NCI-H2081 (cell line): ENCODE measurements at places on chromosomes 1 and 21.

GRCh38 chr1:227938911-227939790, 8.6 kb downstream of the WNT9A start:
- no peak for DNase-seq

DNA sequence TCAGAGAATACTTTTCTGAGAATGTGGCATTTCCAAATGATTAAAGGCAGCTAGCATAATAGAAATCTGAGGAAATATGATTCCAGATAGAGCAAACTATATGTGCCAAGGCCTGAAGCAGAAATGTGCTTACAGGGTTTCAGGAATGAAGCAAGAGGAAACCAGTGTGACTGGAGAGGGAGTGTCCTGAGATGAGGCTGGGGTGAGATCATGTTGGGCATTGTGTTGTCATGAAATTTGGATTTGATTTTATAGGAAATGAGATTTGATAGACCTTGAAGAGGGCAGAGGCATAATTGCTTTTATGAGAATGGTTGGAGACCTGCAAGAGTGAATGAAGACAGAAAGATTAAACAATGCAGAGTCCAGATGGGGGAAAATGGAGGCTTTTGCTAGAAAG, 338.1 kb upstream of the SNX7 start:
- no peak for DNase-seq

DNA sequence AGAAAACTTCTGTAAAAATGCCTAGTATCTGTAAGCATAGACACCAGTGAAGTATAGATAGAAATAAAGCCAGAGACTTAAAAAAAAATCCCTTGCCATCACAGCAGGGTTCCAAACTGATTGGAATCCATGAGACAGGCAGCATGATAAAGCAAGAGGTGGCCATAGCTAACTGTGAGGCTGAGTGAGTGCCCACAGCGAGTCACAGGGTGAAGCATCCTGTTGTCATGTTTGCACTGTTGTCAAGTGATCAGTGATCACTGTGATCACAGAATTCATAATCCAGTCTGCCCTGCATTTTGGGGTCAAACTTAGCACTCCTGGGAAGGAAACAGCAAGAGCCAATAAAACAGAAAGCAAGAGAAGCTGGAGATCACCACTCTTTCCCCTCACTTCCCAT, 33.3 kb downstream of the LRRC8B start:
- no peak for DNase-seq

- DNase-seq, result no peak
Observed at GRCh38 chr1:97120806-97121205, 399.2 kb downstream of the PTBP2 start.

DNA sequence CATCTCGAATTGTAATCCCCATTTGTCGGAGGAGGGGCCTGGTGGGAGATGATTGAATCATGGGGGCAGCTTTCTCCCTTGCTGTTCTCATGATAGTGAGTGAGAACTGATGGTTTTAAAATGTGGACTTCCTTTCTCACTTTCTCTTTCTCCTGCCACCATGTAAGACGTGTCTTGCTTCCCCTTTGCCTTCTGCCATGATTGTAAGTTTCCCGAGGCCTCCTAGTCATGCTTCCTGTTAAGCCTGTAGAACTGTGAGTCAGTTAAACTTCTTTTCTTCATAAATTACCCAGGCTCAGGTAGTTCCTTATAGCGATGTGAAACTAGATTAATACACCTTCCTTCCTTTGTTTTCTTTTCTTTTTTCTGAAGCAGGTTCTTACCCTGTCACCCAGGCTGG, 13.9 kb downstream of the DNAJC6 start:
- DNase-seq, result no peak

- no peak for DNase-seq
Observed at GRCh38 chr1:43537423-43538142, 6.9 kb downstream of the PTPRF start.

DNA sequence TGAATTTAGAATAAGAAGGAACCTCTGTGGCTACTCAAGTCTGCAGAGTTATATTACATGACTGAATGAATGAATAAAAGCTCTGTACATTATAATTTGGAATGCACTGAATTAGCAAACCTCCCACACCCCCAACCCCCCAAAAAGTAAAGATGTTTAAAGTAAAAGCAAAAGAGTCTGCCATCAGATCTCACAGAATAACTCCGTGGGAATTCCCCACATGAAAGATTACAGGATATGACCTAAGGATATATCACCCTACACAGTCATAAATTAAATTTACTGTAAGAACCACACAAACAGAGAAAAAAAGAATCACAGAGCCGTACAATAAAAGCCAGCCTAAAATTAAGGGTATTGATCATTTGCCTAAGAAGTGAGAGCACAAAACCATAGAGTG, 587.3 kb downstream of the PTPRC start:
- no peak for DNase-seq

DNA sequence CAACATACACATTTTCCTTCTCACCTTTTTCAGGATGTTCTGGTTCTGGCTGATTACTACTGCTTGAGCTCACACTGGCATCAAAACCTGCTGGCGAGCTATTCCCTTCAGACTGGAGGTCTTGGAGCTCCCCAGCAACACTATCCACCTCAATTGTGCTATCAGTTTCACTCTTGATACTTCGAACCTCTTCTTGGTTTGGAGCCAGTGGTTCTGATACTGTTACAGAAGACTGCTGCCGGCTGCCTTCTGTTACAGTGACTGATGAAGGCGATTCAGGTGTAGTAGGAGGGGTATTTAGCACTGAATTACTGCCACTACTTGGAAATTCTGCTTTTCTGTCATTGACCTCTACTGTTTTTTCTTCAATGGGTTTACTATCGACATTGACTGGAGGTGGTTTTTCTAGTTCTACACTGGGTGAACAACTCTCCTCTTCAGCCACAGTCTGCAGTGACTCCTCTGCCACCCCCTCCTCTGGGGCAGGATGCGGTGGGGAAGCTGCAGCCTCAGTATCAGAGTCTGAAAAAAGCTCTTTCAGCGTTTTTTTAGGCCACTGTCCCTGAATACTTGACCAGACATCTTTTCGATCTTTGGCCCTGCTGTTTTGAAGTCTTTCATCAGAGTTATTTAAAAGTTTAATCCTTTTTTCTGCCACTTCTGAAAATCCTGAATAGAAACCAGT, 20.7 kb upstream of the RBM34 start:
- DNase-seq, result no peak

DNA sequence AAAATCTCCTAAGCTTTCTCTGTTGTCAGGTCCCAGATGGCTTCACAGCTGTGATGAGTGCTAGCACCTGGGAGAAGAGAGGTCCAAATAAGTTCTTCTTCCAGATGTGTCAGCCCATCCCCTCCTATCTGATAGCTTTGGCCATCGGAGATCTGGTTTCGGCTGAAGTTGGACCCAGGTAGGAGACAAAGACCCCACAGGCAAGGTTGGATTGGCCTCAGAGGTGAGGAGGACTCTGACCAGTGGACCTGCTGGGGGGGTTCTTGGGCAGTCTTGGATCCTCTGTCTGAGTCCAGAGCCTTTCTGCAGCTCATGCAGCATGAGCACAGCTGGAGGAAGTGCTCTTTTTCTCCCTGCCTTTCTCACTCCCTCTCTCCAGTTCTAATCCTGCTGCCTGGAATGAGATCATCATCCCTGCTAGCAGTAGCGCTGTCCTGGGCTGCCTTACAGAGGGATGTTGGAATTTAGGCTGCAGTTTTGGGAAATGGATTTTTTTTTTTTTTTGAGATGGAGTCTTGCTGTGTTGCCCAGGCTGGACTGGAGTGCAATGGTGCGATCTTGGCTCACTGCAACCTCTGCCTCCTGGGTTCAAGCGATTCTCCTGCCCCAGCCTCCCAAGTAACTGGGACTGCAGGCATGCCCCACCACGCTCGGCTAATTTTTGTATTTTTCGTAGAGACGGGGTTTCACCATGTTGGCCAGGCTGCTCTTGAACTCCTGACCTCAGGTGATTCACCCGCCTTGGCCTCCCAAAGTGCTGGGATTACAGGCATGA, 7.1 kb downstream of the RNPEP start:
- no peak for DNase-seq

- no peak for DNase-seq
Observed at GRCh38 chr1:62726011-62726442, 37.8 kb upstream of the DOCK7 start.

DNA sequence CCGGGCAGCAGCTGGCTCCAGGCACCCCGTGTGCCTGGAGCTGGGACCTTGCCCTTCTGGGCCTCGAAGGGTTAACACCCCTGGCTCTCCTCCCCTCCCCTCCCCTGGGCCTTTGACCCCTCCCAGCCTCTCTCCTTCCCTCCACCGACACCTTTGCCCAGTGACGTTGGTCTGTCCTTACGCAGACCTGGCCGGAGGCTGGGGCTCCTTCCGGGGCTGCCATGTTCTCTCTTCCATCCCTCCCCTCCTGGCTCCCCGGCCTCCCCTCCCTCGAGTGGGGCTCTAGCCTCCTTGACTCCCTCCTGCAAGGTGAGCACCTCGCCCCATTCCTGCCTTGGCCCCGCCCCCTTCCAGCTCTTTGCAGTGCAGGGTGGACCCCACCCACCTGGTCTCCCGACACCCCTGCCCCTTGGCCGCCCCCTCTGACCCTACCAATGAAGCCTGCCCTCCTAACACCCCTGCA, at the start of gene TMEM82:
TMEM82 (plus strand) TSS at position 161 of the 463 bp plus-strand sequence; CDS start at position 222, 61 bp downstream.
- no peak for DNase-seq

GRCh38 chr1:230787471-230787870, 40.3 kb downstream of the CAPN9 start:
- no peak for DNase-seq

DNA sequence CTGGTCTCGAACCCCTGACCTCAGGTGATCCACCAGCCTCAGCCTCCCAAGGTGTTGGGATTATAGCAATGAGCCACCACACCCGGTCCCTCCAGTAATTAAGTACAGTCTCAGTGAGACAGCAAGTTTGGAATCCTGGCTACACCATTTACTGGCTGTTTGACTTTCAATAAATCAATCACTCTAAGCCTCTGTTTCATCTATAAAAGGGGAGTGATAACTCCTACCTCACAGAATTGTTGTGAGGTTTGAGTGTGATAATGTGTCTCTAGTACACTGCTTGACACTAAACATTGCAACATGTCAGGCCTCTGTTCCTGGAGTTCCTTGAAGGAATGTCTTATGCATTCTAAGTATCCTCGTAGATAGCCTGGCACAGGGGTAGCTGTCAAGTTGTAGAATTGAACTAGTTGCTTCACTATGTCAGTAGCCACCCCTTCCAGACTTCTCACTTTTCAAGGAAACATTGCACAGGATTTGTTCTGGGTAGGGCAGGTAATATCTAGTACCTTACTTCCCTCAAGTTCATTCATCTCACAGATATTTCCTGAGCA, 12.4 kb downstream of the ENTREP3 start:
- DNase-seq, result no peak

DNA sequence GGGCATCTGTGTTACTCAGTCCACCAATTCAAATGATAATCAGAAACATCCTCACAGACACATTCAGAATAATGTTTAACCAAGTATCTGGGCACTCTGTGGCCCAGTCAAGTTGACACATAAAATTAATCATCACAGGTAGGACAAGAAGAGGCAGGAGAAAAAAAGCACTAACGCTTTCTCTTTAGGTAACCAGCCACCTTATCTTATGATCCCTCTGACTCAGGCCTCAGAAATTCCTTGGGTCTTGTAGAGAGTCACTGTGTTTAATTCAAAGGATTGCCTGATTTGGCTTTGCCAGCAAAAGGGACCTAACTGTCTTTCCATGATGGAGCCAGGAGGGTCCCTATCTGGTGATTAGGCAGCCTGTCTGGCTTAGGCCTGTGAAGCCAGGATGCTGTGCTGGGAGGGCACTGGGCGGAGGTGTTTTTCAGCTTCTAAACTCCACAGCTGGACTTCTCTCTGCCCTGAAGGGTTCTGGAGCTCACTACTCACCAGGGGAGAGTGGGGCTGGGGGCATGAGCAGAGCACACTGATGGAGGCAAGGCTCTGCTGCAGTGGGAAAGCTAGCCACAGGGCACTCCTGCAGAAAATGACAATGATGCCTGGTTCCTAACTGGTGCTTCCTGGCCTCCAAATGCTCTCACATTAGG, 36.4 kb upstream of the STUM start:
- no peak for DNase-seq
